Dorsolateral prefrontal cortex (tissue), 122 donors: ENCODE measurements at places on chromosomes 2 and 18.

GRCh38 chr2:57902578-57902977 is 144.0 kb upstream of the VRK2 start:
- DNase-seq, result no peak

DNA sequence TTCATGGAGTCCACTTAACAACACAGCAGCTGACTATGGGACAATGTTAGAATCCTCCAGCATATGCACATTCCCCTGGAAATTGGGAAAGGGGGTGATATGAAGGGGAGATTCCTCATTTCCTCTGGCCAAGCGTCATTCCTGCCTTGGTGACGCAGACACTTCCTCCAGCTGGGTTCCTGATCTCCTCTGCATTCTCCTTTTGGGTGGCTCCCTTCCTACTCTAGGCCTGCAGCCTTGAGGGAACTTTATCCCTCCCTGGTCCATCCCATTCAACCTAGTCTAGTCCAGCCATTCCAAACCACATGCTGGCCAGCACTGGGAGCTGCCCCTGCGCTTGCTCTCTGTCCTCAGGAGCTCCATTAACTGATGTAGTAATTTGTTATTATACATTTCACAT is 216.8 kb downstream of the VAPA start:
- DNase-seq, result no peak

DNA sequence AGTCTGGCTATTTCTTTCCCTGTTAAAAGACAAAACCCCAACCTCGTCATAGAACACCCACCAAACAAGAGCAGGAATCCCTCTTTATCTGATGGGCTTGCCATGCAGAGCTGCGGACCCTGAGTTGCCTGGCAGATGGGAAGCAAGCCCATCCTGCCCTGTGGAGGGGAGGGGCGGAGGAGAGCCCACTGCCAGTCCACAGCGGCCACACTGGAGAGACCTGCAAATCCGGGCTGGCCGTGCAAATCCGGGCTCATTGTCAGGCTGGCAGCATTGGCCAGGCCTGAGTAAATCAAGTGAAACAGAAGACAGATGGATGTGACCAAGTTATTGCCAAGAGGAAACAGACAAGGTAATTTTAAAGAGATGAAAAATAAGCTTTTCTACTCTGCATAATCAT is 22.0 kb downstream of the MYL12B start:
- DNase-seq, result peak; percentile 66

- DNase-seq, result no peak
Measured at GRCh38 chr18:78981989-78982620, 2.5 kb downstream of the SALL3 start.

GRCh38 chr2:19868701-19869580 is 32.8 kb downstream of the TTC32 start:
- no peak for DNase-seq

- DNase-seq, result no peak
Measured at GRCh38 chr2:146349334-146349733, 1495.5 kb upstream of the ACVR2A start.

DNA sequence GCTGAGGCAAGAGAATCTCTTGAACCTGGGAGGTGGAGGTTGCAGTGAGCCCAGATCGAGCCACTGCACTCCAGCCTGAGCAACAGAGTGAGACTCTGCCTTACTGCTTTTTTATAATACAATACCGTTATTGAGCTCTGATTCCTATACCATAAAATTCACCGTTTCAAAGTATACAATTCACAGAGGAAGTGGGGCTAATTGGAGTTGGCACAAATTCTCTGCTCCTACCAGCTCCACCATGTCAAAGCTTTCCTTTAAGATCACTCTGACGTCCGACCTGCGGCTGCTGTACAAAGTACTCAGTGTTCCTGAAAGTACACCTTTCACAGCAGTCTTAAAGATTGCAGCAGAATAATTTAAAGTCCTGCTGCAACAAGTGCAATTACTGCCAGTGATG is 29.6 kb upstream of the CYBRD1 start:
- no peak for DNase-seq

DNA sequence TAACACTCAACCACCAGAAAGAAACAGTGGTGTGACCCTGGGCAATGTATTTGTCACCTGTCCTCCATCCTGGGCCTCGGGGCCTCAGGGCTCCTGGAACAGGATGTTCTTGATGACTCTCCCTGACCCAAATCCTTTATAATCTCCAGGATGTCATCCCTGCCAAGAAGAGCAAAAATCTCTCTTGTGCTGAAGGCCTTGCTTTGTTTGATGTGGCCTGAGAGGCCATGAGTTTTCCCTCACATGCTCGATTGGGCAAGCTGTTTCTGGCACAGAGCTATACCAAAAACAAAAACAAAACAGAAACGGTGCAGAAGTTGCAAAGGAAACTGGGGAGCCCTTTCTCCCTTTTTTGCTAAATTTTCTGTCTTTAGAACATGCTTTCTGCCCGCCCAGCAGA is 35.7 kb upstream of the ST3GAL5 start:
- no peak for DNase-seq

DNA sequence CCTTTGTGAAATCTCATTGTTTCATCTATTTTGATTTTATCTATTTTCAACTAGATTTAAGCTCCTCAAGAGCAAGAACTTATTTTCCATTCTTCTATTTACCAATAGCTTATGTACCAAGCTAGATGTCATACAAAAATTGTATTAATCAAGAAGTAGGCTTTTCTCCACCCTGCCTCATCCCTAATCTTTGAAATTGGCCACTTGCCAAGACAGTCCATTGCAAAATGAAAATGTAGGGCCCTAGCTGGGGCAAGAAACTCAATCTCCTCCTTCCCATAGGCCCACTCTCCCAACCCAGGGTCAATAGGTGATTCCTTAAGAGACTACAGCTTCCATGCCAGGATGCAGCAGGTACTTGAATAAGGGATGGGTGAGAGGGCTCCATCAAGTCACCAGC is 39.3 kb upstream of the STPG4 start:
- no peak for DNase-seq

DNA sequence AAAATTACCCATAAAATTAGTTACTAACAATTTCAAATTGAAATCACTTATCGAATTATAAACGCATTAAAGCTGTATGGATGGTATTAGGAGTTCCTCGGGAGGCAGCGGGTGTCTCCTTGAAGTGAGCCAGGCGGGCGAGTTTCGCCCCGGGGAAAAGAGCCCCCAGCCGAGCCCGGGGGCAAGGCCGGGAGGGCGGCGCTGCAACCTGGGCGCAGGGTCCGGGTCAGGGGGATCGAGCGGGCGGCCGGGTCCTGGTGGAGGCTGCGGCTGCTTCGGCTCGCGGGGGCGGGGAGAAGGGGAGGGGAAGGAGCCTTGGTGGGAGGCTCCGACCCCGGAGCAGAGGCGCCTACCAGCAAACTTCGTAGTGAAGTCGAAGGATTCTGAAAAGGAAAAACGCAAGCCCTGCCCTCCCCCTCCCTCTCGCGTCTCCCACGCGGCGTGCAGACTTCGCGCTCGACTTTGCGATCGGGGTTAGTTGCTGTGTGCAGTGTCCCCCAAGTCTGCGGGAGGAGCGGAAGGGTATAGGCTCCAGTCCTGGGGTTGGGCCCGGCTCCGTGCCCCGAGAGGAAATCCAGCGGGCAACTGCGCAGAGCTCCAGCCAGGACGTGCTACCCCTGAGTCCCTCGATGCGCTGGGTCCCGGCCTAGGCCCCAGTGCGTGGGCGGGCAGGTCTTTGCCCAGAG is 140.8 kb downstream of the MEIS1 start:
- no peak for DNase-seq

DNA sequence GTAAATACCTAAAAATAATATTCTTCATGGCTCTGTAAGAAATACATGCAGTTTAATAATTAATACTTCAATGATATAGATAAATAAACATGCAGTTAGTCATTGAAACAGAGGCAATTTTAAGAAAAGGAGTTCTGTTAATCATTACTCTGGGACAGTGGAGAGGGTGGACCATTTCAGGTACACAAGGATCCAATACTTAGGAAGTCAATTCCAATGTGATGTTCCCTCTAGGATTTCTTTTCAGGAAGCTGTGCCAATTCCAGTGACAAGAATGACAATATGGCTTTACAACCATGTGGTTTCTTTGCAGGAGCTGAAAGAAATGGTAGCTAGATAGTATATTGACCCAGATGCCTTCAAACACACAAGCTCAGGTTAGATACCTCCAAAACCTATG is 175.8 kb upstream of the NETO1 start:
- DNase-seq, result no peak

DNA sequence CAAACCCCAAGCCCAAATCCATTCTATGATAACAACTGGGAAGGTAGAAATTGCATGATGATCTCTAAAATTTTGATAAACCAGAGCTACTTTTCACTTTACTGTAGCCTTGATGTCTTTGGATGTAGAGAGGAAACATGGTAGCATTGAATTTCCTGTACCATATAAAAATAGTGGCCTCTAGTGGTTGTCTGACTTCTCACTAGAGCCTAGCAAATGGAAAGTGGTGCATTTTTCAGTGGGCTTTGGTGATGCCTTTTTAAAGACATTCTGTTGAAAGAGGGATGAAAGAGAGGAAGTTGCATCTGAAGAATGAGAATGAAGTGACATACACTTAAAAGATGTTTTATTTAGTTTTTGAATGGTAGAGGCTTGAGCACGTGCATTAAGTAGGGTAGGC is 662.2 kb downstream of the XIRP2 start:
- no peak for DNase-seq

DNA sequence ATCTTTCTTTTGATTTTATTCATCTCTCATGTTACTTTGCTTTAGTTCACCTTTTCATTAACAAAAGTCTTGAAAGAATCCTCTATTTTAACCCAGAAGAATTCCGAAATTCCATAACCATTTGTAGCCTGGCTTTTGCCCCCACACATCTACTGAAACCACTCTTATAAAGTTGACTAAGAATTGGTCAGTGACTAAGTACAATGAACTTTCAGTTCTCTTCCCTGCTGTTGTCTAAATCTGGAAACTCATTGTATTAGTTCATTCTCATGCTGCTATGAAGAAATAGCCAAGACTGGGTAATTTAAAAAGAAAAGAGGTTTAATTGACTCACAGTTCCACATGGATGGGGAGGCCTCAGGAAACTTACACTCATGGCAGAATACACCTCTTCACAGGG is 49.9 kb upstream of the PNPT1 start:
- no peak for DNase-seq

DNA sequence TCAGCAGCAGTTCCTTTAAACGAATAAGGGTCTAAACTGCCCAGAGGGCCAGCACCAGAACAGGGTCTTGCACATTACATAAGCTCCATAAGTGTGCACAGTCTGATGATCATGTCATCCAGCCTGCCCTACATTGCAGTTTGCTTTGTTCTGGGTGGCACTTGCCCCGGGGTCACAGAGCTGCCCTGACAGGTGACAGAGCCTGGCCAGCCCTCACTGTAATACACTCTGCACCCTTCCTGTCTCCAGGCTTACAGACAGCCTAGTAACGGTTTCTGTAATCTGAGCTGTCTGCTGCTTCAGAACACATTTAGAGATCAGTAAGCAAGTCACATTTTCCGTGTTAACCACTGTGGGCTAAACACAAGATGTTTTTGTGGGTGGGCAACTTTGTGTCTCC is 213.3 kb downstream of the FAM210A start:
- DNase-seq, result no peak

GRCh38 chr18:7096838-7097237 is 20.8 kb downstream of the LAMA1 start:
- DNase-seq, result no peak

DNA sequence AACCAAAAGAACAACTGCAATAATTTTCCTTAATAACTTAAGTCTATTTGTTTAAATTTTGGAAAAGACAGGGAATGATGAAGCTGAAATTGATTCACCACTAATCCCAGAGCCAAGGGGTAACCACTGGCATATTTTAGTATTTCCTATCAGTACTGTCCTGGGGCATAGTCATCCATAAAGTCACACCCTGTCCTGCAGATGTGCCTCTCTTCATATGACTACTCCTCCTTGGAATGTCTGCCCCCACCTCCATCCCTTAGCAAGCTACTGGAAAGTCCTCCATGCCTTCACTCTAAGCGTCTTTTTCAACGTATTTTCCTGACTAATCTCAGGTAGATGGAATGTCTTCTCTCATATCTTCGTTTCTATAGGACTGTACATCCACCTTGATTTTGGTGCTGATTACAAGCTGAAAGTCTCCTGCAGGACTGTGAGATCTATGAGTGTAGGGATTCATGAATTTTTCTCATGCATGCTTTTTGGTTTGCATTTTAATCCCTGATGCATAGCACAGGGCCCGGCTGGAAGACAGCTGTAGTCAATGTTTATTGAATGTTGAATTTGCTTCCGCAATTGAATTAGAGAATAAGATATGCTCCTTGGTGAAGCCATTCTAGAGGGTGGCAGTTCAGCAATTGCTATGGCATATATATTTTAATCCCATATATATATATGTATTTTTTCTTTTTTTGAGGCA is 85.6 kb downstream of the MOGAT1 start:
- no peak for DNase-seq
